Activated T-cell treated with anti-CD3 and anti-CD28 coated beads for 24 hours (primary cell): ENCODE measurements at places on chromosomes 12 and 14.

DNA sequence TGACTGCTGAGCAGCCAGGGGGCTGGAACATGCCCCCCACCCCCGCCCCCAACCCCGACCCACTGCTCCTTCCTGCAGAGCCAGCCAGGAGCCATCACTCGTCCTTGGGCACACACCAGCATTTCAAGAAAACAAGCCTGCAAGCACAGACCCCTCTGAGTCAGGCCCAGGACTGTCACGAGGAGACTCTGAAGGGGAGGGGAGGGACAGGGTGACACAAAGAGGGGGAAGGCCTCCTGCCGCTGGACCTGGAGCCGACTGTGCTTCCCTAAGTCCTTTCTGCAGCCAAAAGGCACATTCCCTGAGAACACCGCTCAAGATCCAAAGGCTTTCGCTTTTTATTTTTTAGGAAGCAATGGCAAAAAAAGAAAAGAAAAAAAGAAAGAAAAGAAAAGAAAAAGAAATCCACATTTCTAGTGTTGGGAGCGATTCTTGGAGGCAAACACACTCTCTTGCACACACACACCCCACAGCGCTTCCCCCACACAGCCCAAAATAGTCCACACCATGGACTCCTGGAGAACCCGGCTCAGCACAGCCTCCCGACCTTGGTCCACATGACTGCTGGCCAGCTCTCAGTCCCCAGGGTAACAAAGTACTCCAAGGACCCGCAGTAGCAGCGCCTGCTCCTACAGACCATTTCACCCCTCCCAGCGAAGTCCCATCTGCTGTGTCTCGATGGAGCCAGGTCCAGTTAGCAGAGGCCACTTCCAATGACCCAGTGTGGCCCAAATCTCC, 101.7 kb downstream of the DPF3 start:
- no peak for DNase-seq

GRCh38 chr12:107320929-107321631, 227.7 kb upstream of the CRY1 start:
- DNase-seq, result peak; percentile 57

- DNase-seq, result no peak
Observed at GRCh38 chr12:27177706-27178105, 66.4 kb upstream of the STK38L start.

GRCh38 chr12:68428724-68429501, 96.8 kb upstream of the MDM1 start:
- DNase-seq, result no peak

- peak; percentile 33 for DNase-seq
Observed at GRCh38 chr12:103503546-103504480, 8.0 kb upstream of the C12orf42 start.

GRCh38 chr14:58428118-58428683, 682 bp downstream of the KIAA0586 start:
- DNase-seq, result no peak

DNA sequence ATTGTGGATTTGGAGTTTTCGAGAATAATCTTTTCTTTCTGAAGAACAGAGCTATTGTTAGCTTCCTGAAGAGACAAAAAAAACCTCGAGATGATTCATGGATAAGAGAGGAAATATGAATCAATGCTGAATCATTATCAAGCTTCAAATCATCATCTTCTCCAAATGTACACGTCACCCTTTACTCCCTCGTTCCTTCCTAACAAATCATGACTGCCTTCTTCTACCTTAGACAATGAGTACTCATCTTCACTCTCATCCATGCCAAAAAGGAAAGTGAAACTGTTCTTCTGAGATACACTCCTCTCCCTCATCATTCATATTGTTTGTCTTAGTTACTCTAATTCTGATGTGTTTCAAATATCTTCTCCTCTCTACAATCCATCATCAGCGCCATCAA, 1115.8 kb upstream of the ATXN7L3B start:
- DNase-seq, result no peak

DNA sequence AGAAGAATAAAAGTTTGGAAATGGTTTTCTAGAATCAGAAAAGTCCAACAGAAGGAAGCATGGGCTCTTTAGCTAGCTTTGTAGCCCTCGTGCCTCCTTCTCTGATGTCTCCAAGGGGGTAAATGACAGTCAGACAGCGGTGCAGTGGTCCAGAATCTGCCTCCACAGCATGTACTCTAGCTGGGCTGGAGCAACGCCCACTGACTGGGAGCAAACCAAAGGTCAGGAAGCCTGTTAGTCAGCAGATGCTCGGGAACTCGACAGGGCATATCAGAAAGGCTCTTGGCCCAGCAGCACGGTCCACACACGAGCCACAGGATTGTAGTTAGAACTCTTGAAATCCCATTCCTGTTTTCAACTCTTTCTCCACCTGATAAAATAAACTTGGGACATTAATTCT, 164.3 kb downstream of the GRIN2B start:
- no peak for DNase-seq

GRCh38 chr12:70619471-70620152, 17.6 kb downstream of the PTPRB start:
- DNase-seq, result no peak

GRCh38 chr12:56029166-56029519, 8.3 kb downstream of the IKZF4 start:
- DNase-seq, result no peak

DNA sequence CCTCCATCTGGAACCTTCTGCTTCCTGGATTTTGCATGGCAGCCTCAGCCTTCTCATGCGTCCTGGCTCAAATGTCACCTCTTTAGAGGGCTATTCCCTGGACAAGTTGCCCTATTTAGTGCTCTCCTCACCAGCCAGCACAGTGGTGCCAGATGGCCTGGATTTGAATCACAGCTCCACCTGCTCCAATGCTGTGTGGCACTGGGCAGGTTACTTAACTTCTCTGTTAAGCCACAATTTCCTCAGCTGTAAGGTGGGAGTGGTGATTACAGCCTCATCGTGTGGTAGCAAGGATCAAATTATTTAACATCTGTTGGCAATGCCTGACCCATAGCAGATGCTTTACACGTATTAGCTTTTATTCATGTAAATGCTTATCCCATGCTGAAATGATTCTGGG, 16.7 kb upstream of the POP5 start:
- no peak for DNase-seq

DNA sequence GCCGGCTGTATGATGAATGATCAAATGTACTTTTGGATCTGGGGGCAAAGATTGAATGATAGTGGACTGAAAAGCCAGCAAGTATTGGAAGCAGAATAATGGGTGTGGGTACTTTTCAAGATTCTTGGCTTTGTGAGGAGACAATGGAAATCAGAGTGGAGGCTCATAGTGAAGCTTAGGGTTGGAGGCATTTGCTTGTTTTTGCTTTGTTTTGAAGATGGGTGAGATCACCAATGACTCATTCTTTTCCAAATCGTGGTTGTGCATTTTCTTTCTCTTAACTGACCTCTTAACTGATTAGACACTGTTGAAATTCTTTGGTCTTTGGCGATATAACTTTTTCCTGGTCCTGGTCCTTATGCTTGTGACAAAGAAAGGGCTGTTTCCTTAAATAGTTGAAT, 54.4 kb downstream of the PELI2 start:
- DNase-seq, result no peak

DNA sequence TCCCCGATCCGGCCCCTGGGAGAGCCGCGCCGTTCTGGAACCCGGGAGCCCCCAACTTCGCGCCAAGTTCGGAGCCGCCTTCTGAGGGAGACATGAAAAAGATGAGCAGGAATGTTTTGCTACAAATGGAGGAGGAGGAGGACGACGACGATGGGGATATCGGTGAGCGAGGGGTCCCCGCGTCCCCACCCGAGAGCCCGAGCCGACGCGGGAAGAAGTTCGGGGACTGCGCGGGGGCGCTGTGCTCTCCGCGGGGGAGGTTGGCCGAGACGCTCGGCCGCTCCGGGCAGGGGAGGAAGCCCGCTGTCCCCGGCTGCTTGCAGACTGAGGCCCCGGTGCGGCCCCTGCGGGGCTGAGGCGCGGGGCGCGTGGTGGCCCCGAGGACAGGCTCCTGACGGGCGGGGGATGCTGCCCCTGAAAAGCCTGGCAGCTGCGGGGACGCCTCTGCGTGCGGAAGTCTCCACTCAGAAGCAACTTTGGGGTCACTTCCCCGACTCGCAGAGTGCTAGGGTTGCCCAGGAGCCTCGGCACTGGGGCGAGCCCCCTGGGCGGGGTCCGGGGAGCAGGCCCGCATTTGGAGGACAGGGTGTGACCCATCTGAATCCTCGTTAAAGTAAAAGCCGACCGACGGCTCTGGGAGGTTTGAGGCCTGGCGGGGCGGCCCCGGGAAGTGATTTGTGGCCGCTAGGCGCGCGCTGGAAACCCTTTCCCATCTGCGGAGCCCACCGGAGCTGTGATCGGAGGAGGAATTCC, 511 bp downstream of the ANO6 start:
- peak; percentile 26 for DNase-seq

- no peak for DNase-seq
Observed at GRCh38 chr14:104206281-104206904, 68.0 kb downstream of the KIF26A start.

DNA sequence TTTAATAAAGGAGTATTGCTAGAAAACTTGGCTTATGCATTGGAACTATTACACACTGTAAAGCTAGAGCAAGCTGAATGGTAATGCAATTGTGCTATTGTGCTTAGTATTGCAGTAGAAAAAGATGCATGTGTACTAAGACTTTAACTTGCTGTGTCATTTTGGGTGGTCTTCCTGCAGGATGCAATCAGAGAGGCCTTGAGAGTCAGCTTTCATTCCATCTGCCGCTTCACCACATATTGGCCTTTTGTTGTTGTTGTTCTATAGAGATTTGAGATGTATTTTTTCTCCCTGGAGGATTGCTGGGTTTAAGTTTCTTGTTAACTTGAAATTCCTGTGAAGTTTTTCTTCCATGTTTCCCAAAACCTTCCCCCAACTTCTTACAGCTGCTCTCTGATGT, 449.7 kb downstream of the TMTC2 start:
- DNase-seq, result no peak

- no peak for DNase-seq
Observed at GRCh38 chr14:88386256-88386794, 868 bp downstream of the SPATA7 start.

- DNase-seq, result no peak
Observed at GRCh38 chr14:59601056-59601455, 24.4 kb upstream of the CCDC175 start.

DNA sequence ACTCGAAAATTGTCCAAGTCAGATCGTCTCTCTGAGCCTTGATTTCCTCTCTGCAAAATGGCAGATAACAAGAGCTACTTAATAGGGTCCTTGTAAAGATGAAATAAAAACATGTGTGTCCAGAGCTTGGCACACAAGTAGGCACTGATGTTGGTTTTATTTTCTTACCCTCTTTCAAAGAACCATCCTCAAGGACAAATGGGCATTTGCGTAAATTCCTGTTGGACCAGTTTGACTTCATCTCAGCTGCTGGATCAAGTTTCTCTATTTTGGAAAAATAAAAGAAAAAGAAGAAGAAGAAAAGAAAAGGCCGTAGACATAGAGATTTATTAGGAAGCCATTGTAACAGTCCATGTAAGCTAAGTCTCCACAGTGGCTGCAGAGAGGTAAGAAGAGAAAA, 47.2 kb downstream of the MAP1LC3B2 start:
- DNase-seq, result no peak

DNA sequence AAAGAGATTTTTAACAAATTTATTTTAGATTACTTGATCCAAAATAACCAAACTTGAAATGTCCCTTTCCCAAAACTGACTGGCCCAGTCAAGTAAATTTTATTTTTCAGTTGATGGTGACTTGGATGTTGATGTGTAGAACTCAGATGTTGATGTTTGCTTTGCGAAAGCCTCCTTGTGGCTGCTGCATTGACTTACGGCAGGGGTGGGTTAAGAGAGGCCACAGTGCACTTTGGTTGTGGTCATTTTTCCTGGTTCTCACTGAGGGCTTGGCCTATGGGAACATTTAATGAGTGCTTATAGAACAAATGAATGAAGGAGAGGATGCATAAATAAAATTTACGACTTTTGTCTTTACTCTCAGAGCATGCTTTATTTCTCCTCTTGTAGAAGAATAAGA, 52.6 kb downstream of the SLCO1B3 start:
- no peak for DNase-seq

DNA sequence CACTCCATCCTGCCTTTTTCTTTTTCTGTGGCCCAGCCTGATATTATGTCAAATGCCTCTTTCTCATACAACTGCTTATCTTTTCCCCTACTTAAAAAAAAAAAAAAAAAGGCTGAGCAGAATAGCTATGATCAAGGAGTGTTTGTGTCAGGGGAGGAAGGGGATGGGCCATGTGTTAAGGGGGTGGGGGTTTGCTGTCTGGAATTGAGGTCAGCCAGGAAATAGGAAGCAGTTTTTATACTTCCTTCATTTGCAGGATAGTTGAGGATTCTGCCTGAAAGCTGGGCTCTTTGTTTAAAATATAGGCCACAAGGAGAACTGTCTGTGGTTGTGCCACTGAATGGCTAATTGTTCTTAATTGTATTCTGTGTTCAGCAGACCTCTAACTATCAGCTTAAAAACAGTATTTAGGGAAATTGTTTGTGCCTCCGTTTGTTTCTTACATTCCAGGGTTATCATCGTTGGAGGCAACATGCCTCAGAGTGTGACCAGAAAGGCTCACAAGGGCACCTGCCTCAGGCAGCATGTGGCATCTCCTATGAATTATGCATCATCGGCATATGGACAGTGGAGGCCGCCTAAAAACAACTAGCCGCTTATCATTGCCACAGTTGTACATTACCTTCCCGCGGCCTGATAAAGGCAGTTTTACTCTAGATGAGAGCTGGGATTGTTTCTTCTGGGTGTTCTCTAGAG, 96.0 kb downstream of the SRGAP1 start:
- no peak for DNase-seq

DNA sequence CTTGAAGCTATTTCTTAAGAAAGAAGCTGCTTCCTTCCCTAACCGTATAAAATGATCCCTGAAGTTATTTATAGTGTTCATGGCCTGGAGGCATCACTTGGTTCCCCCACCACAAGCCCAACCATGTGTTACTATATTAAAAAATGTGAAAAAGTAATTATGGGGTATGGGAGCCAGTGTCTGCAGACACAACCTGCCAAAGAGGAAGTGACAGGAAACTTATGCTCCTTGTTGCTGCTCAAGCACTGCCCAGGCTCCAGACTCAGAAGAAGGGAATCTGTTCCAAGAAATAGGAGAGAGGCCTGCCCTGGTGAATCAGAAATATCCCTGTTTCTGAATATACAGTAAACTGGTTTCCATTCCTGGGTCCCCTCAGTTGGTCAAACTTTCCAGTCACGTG, 217.2 kb upstream of the BMP4 start:
- no peak for DNase-seq

DNA sequence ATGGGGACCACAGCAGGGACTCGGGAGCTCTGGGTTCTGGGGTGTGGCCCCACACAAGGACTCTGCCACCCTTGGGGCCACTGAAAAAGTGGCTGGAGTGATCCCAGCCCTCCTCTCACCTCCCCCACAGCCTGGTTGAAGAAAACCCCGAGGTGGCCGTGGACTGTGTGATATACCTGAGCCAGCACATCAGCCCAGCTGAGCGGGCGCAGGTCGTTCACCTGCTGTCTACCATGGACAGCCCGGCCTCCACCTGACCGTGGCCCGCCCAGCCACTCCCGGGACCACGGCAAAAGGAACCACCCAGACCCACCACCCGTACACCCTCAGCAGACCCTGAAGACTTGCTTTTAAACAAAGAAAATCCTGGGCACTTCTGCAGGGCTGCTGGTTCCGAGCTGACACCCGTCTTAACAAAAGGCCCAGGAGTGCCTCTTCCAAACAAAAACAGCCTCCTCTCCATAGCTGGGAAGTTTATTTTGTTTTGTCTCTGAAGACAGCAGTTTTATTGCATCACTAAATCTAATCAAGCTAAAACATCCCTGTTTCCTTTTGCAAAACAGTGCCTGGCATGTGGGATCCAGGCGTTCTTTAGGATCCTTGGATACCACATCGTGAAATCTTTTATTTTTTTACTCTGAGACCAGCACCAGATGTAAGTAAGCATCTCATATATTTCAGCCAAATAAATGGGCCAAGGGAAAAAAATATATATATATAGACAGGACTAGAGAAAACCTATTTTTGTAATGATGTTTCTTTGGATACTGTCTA, 42.8 kb downstream of the FOXN4 start:
- no peak for DNase-seq
